Renal cortical epithelial cell (primary cell): ENCODE measurements at places on chromosomes 3 and 15.
A peak's percentile ranks its signal among the peaks of the same experiment; 100 is the strongest.

- no peak for DNase-seq
Measured at GRCh38 chr15:95975212-95975611, 355.3 kb upstream of the NR2F2 start.

DNA sequence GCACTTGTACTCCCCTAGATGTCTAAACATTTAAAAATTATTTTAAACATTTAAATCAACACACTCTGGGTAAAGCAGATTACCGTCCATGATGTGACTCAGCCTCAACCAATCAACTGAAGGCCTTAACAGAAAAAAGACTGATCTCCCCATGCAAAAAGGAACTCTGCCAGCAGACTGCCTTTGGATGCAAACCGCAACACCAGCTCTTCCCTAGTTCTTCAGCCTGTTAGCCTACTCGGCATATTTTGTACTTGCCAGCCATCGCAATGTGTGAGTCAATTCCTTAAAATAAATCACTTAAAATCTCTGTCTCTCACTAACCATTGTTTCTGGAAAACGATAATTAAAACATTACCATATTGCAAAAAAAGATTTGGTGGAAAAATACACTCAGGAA lies 375.9 kb downstream of the RSL24D1 start:
- DNase-seq = no peak

DNA sequence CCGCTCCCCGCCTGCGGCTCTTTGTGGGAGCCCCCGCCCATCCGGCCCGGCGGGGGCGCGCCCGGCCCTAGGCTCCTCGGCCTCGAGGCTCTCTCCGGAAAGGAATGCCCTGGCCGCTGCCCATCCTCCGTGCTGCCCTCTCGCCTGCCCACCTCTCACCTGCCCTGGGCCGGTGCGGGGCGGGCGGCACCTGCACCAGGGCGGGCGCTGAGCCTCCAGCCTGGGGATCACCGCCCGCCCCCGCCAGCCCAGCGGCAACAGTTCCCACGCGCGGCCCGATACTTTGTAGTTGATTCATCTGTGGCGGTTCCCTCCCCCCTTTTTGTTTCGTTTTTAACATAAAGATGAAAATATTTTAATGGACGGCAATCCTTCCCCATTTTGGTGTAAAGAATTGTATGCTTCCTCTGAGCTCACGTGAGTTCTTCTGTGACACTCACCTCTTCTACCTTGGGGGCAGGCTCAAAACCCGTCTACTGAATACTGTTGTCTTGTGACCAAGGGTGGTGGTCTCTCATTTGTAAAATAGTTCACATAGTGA lies 1.9 kb downstream of the KLF13 start:
- no peak for DNase-seq

- DNase-seq = peak; percentile 97
Measured at GRCh38 chr15:59349680-59350420, 22.8 kb downstream of the MYO1E start.

DNA sequence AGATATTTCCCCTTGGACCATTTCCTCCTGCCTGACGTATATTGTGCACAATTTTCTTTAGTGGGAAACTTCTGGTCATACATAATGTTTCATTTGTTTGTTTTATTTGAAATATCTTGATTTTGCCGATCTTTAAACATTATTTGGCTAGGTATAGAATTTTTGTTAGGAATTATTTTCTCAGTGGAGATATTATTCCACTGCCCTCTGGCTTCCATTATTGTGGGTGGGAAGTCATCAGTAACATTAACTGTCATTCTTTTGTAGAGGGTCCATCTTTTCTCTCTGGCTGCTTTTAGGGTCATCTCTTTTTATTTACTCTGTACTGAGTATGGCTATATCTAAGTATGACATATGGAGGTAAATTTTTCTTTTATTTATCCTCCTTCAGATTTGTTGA lies 135.5 kb upstream of the LIPC start:
- DNase-seq = no peak

GRCh38 chr3:196660381-196661166 lies 21.1 kb downstream of the NRROS start:
- no peak for DNase-seq

DNA sequence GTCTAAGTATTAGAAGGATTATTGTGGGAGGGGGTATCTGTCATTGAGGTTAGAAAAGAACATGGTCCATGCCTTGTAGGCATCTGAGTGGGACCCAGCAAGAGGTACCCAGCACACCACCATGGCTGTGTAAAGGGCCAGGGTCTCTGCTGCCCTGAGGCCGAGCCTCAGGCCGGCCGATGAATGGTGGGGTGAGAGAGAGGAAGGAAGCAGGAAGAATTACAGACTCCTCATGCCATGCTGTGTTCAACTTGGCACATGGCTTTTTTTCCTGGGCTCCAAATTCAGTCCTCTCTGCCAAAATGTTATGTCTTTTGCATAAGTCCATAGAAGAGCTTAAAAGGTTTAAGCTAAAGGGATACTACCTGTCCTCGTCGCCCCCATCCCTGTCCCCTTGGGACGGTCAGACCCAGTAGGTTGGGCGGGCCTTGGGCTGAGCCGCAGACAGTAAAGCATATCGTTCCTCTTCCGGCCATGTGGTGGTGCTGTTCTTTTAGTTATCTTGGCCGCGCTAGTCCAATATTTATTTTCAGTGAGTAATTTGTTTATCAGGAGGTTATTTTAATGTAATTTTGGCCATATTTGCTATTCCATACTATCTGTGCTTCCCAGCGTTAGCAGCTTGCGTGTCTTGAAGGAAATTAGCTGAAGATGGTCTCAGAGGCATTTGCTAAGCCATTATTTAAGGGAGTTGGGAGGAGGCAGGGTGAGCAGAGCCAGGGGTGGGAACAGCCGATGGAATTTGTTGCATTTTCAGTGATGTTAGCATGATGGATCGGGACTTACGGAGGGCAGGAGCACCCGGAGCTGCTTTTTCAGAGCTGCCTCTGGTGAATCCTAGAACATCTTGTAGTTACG lies 152.4 kb downstream of the AGBL1 start:
- DNase-seq = no peak

DNA sequence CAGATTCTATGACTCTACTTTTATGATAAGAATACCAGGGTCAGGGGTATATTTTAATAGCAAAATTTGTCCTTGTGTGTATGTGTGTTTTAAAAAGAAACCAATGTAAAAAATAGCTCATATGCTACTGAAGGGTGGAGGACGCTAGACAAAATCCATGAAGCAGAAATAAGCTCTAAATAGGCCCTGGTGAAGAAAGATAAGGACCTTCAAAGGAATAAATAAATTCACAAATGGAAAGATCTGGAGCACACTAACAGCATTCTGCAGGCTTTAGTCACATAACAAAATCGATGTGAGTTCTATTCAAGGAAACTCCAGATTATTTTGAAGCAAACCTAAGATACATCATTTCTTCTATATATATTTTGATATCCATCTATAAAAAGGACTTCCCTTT lies 27.2 kb upstream of the ATP11B start:
- DNase-seq = no peak

DNA sequence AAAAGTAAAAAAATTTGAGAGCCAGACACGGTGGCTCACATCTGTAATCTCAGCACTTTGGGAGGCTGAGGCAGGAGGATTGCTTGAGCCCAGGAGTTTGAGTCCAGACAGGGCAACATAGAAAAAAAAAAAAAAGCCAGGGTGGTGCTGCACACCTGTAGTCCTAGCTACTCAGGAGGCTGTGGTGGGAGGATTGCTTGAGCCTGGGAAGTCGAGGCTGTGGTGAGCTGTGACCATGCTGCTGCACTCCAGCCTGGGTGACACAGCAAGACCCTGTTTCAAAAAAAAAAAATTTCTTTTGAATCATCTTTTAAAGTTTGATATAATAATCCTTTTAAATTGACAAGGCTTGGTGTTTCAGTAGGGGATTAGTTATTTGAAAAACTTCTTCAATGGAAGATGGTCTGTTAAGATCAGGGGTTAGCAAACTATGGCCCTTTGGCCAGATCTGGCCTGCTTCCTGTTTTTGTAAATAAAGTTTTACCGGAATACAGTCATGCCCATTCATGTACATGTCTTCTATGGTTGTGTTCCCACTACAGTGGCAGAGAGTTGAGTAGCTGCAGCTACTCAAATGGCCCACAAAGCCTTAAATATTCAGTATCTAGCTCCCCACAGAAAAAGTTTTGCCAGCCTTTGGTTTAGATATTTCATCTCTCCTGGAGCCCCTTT lies 28.9 kb downstream of the CDAN1 start:
- no peak for DNase-seq

- DNase-seq = peak; percentile 34
Measured at GRCh38 chr3:105904678-105905284, 36.0 kb upstream of the CBLB start.

DNA sequence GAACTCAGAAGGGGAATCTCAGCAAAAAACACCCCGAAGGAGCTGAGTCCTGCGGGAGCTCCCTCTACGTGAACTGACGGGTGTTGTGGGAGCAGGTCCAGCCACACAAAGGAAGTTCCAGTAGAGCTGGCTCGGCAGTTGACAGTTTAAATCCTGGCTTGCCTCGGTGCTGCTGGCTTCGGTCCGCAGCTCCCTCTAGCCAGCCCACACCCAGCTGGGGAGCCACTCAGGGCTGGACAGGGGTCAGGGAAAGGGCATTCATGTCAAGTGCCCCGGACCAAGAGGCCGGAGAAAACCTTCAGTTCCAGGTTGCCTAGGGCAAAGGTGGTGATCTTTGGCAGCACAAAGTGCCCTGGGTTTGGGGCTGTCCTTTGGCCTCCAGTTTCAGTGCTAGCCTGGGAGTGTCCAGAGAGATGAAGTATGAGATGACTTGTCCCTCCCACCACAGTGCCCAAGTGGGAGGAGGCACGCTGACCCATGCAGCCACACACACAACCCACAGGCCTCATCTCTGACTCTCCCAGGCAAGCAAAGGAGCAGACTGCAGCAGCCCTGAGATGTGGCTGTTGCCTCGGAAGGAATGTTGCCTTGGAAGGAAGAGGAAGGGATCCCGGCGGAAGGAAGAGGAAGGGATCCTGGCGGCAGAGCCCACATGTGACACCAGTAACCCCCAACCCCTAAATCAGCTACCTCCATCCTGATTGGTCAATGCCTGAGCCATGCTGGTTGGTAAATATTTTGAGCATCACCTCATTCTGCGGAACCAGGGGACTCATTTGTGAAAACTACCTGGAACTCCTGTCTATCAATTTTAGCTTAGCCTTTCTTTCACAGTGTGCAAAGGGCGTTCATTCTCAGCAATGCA lies 13.9 kb upstream of the ANPEP start:
- peak; percentile 62 for DNase-seq

- no peak for DNase-seq
Measured at GRCh38 chr3:41115069-41115468, 84.2 kb upstream of the CTNNB1 start.

DNA sequence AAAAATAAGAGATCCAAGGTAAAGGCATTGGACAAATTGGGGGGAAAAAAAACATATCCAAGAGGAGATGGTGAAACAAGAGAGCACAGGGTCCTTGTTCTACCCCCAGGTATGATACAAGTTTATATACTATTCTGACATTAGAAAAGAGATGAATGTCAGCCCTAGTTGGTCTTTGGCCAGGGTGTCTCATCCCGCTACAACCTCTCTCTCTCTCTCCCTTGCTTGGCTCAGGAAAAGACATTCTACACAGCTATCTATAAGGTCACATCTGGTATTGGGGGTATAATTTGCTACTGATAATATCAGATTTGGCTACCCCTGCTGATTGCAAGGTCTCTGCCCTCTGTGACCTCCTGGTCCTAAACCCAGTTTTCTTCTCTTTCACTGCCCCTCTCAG lies 117.2 kb downstream of the GOLIM4 start:
- DNase-seq = no peak

- peak; percentile 97 for DNase-seq
Measured at GRCh38 chr15:60932051-60932915, 296.8 kb downstream of the RORA start.

DNA sequence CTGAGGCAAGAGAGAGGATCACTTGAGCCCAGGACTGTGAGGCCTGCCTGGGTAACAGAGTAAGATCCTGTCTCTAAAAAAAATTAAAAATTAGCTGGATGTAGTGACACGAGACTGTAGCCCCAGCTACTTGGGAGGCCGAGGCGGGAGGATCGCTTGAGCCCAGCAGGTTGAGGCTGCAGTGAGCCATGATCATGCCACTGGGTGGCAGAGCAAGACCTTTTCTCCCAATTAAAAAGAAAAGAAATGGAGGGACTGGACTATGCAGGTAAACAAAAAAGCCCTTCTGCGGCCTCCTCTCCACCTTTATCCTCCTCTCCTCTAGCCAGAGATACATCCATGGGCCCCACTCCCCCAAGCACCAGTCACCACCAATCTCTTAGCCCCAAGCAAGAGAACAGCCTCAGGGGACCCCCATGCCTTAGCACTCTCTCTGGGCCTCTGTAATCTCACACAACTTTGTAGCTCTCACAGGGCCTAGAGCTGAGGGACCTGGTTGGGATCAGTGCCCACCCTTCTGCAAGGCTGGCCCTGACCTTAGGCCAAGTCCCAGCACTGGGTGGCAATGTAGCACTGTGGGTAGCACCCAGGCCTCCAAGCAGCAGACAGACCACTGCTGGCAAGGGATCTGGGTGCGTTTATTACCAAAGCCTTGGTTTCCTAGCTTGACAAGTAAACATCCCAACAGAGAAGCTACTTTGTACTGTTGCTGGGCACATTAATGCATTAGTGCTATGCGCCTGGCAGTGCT lies 43.4 kb downstream of the FAM174B start:
- no peak for DNase-seq

DNA sequence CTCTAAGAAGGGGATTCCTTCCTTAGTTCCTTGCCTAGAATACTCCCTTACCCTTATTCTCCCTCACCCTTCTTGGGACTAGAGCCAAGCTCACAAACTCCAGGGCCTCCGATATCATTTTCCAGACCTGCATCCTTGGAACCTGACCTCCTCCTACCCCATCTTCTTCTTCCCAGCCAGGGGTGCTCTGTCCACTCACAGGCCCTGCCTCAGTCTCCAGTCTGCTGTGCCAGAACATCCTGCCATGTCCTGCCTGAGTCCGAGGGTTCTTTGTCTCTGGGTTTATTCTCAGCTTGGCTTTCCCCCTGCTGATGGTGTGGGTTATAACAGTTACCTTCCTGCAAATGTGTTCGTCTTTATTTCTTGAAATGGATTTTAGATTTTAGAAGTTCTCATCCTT lies 59.9 kb upstream of the MCF2L2 start:
- DNase-seq = no peak

DNA sequence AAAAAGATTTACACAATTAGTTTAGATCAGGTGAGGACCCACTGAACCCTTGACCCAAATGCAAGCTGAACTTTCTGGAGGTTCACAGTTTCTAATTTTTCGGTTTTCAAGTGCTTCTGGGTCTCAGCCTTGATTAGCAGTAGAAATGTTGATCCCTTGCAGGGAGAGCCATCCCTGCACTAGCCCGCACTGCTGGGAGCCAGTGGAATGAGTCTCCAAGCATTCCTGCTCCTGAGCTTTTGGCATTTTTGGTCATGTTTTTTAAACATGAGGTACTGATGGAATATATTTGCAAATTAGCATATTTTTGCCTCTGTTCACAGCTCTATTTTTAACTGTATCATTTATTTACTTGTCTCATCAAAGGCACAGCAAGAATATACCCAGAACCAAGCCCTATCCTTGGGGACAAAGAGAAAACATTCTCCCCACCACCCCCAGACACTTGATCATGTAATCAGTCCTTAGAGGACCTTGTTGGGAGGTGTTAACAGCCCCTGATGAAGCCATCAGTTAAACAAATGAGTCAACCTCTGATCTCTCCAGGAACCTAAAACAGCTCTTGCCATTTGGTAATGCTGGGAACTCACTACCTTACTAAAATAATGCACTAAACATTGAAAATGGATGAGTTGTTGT lies 119.0 kb upstream of the CTDSPL start:
- DNase-seq = no peak

- DNase-seq = no peak
Measured at GRCh38 chr15:48537271-48538113, 108.0 kb downstream of the FBN1 start.

GRCh38 chr3:138941259-138941885 lies 5.6 kb downstream of the FOXL2 start:
- peak; percentile 33 for DNase-seq

- peak; percentile 91 for DNase-seq
Measured at GRCh38 chr3:156181509-156181908, 61.1 kb downstream of the KCNAB1 start.
